ENCODE measurements at places on chromosomes 13 and 19.

DNA sequence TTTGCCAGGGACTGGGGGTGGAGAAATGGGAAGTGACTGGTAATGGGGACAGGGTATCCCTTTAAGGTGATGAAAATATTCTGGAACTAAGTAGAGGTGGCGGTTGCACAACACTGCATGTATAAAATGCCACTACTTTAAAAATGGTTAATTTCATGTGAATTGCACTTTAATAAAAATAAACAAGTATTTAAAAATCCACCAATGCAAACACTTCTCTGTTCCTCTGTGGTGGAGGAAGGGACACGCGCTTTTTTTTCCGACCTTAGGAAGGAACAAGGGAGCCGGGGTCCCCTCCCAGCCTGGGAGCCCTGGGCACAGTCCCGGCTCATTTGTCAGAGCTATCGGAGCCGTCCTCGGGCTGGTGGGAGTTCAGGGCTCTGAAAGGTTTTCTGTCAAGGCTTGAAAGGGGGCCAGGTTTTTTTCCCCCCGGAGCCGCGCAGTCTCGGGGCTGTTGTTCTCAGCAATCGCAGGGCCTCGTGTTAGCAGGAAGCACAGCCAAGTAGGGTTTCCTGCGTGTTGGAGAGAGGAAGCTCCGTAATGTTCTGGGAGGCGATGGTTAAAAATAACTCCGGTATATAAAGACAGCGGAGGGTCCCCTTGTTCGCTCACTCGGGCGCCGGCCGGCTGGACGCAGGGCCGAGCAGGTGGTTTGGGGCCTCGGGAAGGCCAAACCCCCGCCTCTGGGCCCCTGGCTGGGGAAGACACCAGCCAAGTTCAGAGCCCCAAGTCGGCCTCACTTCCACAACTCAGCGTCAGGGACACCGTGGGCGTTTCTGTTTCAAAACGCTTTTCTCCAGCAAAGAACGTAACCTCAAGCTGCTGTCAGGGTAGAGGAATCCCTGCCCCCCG, 41.2 kb upstream of the KLF2 start:
- peak; percentile 39 for DNase-seq

DNA sequence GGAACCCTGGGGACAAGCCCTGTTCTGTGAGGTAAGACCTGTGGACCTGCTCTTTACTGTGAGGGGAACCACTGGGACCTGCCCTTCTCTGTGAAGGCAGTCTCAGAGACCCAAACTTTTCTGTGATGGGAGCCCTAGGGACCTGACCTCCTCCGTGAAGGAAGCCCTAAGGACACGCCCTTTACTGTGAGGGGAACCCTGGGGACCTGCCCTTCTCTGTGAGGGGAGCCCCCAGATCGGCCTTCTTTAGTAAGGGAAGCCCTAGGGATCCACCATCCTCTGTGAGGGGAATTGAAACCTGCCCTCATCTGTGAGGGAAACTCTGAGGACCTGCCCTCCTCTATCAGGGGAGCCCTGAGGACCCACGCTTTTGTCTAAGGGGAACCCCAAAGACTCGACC, 343.5 kb downstream of the UQCRFS1 start:
- no peak for DNase-seq

DNA sequence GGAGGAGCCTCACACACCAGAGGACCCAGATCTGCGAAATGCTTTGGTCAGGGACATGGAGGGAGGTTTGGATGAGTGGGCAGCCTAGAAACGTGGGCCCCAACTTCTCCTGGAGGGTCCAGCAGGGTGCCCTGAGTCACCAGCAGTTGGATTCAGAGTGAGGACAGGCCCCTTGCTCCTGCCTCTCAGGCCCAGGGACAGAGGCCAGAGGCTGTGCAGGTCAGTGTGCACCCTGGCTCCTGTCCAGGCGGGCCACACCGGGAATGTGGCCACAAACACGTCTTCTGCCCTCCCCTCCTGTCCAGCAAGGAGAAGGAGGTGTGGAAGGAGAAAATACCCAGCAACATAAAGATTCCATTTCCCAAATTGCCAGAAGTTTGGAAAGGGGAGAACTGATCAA, 19.4 kb downstream of the IRS2 start:
- DNase-seq, result no peak

- DNase-seq, result no peak
These were observed 341.5 kb downstream of the MTUS2 start for GRCh38 chr13:29161676-29162075.

DNA sequence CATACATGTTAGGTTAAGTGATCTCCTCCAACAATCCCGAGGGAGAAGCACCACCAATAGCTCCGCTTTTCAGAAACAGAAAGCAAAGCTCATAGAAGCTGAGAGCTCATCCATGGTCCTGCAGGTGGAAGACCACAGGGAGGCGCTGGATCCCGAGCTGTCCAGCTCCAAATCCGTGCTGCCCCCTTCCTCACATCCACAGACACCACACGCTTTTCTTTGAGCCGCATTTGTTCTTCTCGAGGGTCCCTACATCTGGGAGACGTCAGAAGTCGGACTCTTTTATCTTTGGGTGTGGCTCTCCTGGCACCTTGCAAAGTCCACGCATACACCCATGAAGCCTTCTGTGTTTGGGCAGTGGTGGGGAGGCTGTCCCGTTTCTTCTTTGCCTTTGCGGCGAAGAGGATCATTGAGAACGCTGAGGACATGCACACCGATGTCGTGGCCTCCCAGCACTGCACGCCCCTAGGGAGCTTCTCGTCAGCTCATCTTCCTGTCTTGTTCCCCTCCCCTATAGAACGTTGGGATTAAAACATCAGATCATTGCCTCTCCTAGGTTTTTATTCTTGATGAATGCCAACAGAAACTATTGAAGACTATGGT, 184.8 kb downstream of the TEX29 start:
- DNase-seq, result no peak

GRCh38 chr13:31805841-31806240, 66.5 kb downstream of the RXFP2 start:
- DNase-seq, result no peak

DNA sequence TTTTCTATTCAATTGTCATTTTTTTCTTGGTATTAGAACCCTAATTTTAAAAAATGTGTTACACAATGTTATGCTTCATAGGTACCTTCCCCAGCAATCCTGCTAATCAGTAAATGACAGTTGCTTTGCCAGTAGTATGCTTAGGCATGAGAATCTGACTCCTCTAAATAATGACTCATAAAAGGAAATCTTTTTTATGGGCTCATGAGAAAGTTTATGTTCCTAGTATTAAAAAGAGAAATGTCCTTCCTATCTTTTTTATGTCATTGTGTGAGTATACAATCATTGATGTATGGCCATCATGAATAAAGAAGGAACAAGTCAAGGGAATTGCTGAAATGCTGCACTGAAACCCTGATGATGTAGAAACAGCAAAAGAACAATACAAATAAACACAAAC, 1237.7 kb upstream of the PCDH20 start:
- DNase-seq, result no peak

- DNase-seq, result no peak
These were observed 73.6 kb upstream of the ATP12A start for GRCh38 chr13:24606486-24607170.

DNA sequence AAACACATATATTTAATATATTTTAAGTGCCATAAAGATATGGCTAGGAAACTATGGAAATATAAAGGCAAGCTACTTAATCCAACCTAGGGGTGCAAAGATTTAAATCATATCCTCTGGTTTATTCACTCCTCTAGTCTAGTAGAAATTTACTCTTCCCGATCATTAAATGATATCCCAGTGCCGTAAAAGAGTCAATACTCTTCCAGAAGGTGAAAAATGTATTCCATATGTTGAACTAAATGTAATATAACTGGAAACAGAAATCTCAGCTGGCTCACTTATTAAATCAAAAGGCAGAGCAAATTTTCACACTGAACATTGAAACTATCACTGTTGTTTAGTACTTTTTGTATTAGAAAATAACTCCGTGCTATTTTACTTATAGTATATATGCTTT, 11.1 kb downstream of the MAB21L1 start:
- no peak for DNase-seq

DNA sequence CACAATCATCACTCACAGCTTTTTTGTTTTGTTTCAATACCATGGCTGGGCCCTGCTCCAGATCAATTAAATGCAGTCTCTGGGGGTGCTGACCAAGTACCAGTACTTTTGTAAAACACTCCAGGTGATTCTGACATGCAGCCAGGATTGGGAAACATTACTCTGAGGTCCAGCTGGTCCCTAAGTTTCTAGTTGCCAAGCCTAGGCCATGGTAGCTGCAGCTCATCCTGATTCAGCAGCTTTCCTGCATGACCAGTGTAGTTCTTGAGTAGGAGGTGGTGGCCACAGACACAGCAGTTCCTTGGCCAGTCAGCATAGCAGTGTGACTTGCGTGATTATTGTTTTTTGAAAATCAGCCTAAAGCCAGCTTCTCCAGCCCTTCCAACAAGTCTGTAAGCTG, 859.1 kb downstream of the DIAPH3 start:
- DNase-seq, result no peak

GRCh38 chr13:70849222-70849621, 741.0 kb upstream of the KLHL1 start:
- DNase-seq, result no peak

- no peak for DNase-seq
These were observed 14.3 kb downstream of the SLC27A1 start for GRCh38 chr19:17484520-17485185.

- no peak for DNase-seq
These were observed 47.0 kb upstream of the USPL1 start for GRCh38 chr13:30570691-30571090.

DNA sequence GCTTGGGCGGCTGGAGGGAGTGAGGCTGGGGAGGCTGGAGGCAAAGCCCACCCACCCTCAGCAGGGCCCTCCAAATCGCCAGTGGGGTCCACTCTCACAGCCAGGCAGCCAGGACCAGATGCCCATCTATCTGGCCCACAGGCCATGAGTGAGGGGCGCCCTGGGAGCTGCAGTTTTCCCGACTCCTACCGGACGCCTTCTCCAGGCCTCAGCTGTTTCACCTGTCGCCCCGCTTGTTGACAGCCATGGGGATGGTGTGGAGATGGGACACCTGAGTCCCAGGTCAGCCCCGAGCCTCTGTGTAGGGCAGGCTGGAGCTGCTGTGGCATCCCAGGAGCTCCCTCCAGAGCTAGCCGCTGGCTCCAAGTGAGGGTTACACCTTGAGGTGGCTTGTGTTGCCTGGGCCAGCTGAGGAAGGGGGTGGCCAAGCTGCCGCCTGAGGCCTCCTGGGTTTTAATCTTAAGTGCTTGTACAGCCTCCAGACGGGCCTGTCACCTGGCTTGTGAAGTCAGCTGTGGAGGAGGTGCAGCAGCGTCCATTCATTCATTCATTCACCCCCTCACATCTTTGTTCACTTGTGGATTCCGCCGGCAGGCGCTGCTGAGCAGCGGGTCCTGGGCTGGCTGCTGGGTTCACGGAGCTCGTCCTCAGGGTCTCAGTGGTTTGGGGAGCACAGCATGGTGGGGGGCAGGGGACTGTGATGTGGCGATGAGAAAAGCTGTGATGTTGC, 52.0 kb downstream of the COMP start:
- no peak for DNase-seq

- no peak for DNase-seq
These were observed 23.0 kb upstream of the NDFIP2 start for GRCh38 chr13:79457948-79458347.

DNA sequence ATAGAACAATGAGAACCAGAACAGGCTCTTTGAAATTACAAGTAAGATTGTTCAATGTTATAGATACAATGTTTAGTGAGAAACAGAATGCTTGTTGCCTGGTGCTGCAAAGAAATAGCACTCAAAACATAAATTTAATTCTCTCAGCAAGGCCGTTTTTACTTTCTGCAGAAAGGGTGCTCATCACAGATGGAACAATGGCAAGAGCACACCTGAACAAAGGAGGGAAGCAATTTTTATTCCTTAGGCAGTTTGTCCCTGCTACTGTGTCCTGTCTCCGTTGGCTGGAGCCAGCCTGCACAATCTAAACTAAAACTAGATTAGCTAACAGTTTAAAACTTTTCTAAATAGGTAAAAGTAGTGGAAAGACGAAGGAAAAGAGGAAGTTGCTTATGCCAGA, 10.4 kb upstream of the ZNF8 start:
- no peak for DNase-seq

- DNase-seq, result no peak
These were observed 670.3 kb downstream of the UQCRFS1 start for GRCh38 chr19:28542394-28543243.

DNA sequence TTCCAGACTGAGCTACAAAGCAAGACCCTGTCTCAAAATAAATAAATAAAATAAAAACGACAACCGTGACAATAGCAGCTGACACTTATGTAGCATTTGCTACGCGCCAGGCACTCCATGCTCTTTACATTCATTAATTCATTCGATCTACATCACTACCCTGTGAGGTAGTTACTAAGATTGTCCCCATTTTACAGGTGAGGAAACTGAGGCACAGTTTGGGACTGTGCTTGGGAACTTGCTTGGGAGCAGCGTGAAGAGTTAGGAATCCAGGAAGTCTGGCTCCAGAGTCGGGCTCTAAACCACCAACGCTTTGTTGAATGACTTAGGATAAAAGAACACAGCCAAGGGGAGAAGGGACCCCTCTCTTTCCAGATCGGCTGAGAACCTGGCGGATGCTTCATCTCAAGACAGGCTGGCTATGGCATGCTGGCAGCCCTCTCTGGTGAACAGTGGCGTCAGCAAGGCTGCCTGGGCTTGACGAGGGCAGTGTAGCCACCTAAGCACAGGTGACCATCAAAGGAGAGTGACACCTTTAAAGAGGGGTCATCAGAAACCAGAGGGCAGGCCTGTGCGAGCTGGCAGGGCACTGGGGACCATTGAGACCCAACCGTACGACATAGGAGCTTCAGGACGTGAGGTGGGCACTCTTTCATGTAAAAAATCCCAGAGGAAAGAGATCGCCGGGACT, 591 bp downstream of the DOHH start:
- no peak for DNase-seq

DNA sequence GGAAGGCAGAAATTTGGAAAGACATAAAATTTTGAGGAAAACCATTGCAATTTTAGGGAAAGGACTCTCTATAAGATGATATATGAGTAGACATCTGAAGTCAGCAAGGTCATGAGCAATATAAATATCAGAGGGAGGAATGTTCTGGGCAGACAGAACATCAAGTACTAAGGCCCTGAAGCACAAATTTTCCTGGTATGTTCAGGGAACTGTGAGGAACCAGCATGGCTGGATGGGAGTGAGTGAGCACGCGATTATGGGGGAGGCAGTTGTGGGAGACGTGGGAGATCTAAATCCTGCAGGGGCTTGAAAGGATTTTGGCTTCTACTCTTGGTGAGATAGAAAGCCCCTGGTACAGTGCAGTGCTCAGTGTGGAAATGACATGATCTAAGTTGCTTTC, 112.0 kb downstream of the TBC1D4 start:
- DNase-seq, result no peak

All from occipital lobe (tissue), 3 donors.